Dorsolateral prefrontal cortex (tissue), 122 donors: ENCODE measurements at places on chromosomes 1 and 21. TPM values are rescaled to one million over a fixed set of nuclear protein-coding genes. Genes with fewer than 3 reads are reported as not detected.

Gene PTPRC
- 20.2 TPM for total RNA-seq

Gene FCRL1
- total RNA-seq, result not detected

Gene STIL
- 3.8 TPM for total RNA-seq

Gene ARHGAP30
- 3.9 TPM for total RNA-seq

Gene CDC42BPA
- total RNA-seq, result 123 TPM

Gene SLC45A1
- total RNA-seq, result 21.1 TPM

Gene KIF17
- 30.9 TPM for total RNA-seq

Gene UBL4B
- not detected for total RNA-seq

Gene CATSPER4
- not detected for total RNA-seq
